ENCODE measurements at places on chromosomes 2 and 18. TPM values are rescaled to one million over a fixed set of nuclear protein-coding genes. Genes with fewer than 3 reads are reported as not detected.

MERTK gene
- 20.4 TPM for total RNA-seq

ACTR1B gene
- 86.6 TPM for total RNA-seq

DNAH7 gene
- total RNA-seq: 5.0 TPM

TMEM247 gene
- not detected for total RNA-seq

LRPPRC gene
- total RNA-seq: 60.7 TPM

DSC2 gene
- 12.6 TPM for total RNA-seq

FAM237A gene
- total RNA-seq: not detected

KANSL3 gene
- total RNA-seq: 38.7 TPM

GPC1 gene
- total RNA-seq: 65.7 TPM

CFAP65 gene
- 0.29 TPM for total RNA-seq

GRCh38 chr2:232674491-232674890 lies 22.6 kb upstream of the GIGYF2 start:
- no peak for DNase-seq

DNA sequence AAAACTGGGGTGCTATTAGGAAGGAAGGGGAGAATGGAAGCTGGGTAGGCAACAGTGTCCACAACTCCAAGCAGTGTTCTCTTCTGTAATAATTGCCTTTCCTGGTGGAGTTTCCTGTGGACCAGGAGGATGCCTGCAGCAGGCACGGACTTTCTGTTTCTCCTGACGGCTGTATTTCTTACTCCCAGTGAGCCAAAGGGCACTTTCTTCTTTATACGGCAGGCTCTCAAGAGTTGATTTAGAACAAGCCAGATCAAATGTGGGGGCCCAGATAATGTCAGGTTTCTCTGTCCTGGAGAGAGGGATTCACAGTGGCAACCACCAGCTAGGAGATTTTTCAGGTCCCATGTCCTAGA lies 13.0 kb upstream of the PROC start:
- DNase-seq: no peak

- DNase-seq: no peak
Measured at GRCh38 chr2:118671701-118672454, 175.6 kb downstream of the EN1 start.

- DNase-seq: no peak
Measured at GRCh38 chr18:62914871-62915392, 199.6 kb downstream of the PHLPP1 start.

GRCh38 chr2:8594731-8595427 lies 87.0 kb upstream of the ID2 start:
- no peak for DNase-seq

DNA sequence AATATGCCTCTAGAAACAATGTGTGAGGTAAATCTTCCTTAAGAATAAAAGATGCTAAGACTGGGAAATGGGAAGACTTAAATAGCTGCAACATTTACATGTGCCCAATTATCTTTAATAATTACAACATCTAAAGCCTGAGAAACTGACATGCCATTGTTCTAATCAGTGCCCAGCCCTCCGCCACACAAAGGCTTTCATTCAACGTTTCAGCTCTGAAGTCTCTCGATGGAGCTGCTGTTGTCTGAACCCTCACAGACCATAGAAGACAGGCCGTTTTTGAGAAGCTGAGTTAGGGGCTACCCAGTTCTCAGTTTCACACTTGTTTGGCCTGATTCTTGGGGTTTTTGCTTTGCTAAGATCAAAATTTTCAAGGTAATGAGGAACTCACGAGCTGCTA lies 315.4 kb upstream of the CHST9 start:
- DNase-seq: no peak

DNA sequence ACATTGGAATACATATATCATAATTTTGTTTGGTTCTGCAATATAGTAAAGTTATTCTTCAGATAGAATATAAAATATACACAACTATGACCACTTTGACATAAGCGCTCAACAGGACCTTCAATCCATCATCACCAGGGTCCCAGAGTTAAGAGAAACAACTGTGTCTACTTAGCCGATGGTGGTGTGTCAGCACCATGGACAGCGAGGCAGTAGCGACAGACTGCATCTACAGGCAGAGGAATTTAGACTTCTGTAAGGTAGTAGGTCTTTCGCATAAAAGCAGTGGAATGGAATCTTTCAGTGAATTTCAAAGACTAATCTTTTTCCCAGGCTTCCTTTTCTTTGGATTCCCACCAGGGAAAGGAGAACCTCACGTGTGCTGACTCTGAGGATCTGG lies 20.5 kb upstream of the LRPPRC start:
- DNase-seq: peak; percentile 43

DNA sequence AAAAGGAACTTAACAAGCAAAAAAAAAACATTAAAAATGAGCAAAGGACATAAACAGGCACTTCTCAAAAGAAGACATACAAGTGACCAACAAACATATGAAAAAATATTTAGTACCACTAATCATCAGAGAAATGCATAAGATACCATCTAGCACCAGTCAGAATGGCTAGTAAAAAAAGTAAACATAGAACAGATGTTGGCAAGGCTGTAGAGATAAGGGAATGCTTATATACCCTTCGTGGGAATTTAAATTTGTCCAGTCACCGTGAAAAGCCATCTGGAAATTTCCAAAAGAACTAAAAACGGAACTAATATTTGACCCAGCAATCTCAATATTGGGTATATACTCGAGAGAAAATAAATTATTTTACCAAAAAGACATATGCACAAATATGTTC lies 1751.3 kb upstream of the LRRTM1 start:
- DNase-seq: no peak

GRCh38 chr2:13390676-13391075 lies 673.9 kb downstream of the TRIB2 start:
- DNase-seq: no peak

- DNase-seq: no peak
Measured at GRCh38 chr18:23668731-23669130, 6.0 kb upstream of the ANKRD29 start.

- no peak for DNase-seq
Measured at GRCh38 chr2:163389838-163390237, 346.0 kb downstream of the FIGN start.

- no peak for DNase-seq
Measured at GRCh38 chr18:7566244-7566566, 911 bp upstream of the PTPRM start.

DNA sequence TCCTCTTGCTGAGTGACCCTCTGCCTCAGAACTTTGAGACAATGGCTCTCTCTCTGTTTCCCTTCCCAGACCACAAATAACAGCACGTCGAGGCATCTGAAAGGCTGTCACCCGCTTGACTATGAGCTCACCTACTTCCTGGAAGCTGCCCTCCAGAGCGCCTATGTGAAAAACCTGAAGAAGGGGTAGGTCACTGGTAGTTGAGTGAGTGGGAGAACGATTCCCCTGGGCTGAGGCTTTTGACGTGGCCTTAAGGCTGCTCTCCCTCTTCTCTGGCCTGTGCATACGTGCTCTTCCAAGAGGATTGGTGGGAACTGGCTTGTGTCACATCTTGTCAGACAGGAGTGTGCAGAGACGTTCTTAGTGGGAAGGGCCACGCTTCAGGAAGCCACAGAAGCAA lies 63.1 kb upstream of the MCFD2 start:
- DNase-seq: no peak

DNA sequence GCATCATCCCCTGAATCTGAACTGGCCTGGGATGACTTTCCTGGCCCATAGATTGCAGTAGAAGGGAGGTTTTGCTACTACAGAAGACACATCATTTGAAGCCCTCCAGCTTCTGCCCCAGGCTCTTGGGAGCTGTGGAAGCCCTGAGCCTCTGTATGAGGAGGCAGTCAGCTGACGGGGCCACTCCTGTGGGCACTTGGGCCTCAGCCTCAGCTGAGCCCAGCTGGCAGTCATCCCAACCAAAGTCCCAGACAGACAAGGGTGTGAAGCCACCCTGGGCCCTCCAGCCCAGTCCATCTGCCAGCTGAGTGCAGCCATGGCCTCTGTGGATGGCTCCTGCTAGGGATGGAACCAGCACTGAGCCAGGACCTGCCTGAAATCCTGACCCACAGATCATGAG lies 502.3 kb upstream of the HS6ST1 start:
- no peak for DNase-seq

- DNase-seq: no peak
Measured at GRCh38 chr2:126832014-126832413, 66.7 kb upstream of the TEX51 start.

DNA sequence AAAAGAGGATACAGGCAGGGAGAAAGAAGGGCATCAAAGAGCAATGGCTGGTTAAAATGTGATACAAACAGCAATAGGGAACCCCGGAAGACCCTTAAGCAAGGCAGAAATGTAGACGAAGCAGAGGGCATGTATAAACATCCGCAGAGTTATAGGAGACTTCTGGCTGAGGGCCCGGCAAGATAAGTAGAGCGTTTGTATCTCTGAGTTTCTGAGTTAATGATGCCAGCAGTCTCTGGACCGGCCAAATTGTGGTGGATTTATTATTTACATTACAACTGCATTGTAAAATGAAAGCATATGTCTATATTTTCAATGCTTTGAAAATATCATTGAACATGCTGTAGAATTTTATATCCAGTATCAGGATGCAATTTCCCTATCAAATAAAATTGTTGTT lies 148.0 kb upstream of the KCTD1 start:
- DNase-seq: no peak

- no peak for DNase-seq
Measured at GRCh38 chr2:86764661-86765309, 25.9 kb downstream of the CD8A start.

DNA sequence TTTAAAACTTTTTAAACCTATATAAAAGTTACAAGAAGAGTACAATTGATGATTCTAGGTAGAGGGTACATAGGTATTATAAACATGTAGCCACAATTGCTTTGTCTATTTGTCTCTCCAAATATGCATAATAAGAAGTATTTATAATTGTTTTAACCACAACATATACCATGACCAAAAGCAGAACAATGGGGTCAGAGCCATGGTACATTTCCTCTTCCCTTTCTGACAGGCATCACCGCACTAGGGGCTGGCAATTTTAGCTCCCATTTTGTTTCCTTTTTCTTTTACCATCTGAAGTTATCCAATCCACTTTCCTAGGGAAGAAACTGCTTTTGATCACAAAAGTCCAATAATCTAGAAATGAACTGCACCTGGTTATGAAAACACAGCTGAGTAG lies 49.3 kb downstream of the TMX3 start:
- DNase-seq: no peak

DNA sequence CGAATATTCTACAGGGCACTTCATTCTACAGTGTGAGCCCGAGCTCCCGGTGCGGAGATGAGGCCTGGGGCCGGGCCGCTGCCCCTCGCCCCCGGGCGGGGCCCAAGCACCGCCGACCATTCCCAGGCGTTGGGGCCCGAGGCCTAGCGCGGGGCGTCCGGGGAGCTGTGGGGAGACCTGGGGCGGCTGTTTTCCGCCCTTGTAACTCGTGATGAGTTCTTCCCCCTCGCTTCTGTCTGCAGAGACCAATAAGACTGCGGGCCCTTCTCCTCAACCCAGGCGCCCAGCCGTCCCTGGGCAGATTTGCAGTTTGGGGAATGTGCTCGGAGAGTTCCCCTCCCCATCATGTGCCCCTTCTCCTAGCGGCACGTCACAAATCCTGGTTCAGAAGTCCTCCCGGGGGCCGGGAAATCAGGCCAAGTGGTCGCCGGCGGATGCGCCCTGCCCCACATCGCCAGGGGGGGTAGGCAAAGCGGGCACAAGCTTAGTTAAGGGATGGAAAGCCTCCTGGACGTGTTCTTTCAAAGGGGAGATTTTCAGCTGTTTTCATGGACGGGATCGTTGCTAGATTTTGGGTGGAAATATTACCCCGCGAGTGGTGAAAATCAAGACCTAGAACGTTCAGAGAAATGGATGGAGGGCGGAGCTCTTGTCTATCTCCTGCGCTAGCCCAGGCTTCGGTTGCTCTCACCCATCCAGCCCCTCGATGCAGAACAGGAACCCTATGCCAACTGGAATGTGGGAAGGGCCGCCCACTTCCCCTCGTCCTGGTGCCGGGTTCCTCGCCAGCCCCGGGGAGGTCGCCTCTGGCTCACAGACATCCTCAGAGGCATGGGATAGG lies 18.8 kb upstream of the HAAO start:
- DNase-seq: peak; percentile 50

Measured in mucosa of gallbladder (tissue), 1 donor.